ENCODE measurements at places on chromosomes 13 and 19. TPM values are rescaled to one million over a fixed set of nuclear protein-coding genes. Genes with fewer than 3 reads are reported as not detected.
A peak's percentile ranks its signal among the peaks of the same experiment; 100 is the strongest.

GRCh38 chr13:42364613-42365000 is 92.7 kb downstream of the AKAP11 start:
- H3K4me3 ChIP-seq: no peak overlapping the region
- H3K36me3 ChIP-seq: no peaks in the 10 kb centered on the region
- no peaks in the 10 kb centered on the region for H3K27me3 ChIP-seq
- H3K4me1 ChIP-seq: no peaks in the 10 kb centered on the region
- no peak for DNase-seq
- H3K27ac ChIP-seq: no peak overlapping the region

- no peak overlapping the region for H3K27ac ChIP-seq
- peak; percentile 54 for DNase-seq
- H3K4me1 ChIP-seq: no peaks in the 10 kb centered on the region
- no peak overlapping the region for H3K4me3 ChIP-seq
- no peaks in the 10 kb centered on the region for H3K27me3 ChIP-seq
Observed at GRCh38 chr19:47863514-47863936, 4.5 kb downstream of the TPRX2 start.

GRCh38 chr13:98706446-98707110 is 45.9 kb downstream of the SLC15A1 start:
- H3K27me3 ChIP-seq: no peaks in the 10 kb centered on the region
- no peaks in the 10 kb centered on the region for H3K4me1 ChIP-seq
- no peaks in the 10 kb centered on the region for H3K36me3 ChIP-seq
- no peak overlapping the region for H3K4me3 ChIP-seq
- no peak for DNase-seq

DNA sequence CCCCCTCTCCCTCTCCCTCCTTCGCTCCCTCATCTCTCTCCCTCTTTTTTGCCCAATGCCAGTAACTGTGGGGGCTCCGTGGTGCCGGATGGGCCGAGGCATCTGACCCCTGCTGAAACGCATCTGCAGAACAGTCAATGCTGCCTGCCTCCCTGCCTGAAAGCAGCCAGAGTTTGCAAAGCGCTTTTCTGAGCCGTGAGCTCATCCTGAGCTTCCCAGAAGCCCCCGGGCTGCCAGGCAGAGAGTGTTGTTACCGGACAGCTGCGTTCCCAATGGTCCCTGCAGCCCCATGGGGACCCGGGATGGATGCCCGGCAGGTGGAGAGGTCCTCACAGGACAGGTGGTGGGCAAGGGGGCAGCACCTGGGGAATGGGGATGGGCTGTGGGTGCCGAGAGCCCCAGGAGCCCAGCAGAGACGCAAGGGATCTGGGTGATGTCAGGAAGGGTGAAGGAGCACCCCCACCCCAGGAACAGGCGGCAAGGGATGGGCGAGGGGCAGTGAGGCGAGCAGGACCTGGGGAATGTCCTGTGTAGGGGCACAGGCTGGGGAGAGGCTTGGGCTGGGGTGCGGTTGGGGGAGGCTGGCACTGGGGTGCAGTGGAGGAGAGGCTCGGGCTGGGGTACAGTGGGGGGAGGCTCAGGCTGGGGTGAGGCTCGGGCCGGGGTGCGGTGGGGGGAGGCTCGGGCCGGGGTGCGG is 33.0 kb downstream of the GPX4 start:
- H3K4me1 ChIP-seq: peaks cover 11% of the 10 kb centered on the region
- peak overlapping the region; percentile 12 for H3K27ac ChIP-seq
- no peak for DNase-seq
- H3K36me3 ChIP-seq: no peaks in the 10 kb centered on the region

DNA sequence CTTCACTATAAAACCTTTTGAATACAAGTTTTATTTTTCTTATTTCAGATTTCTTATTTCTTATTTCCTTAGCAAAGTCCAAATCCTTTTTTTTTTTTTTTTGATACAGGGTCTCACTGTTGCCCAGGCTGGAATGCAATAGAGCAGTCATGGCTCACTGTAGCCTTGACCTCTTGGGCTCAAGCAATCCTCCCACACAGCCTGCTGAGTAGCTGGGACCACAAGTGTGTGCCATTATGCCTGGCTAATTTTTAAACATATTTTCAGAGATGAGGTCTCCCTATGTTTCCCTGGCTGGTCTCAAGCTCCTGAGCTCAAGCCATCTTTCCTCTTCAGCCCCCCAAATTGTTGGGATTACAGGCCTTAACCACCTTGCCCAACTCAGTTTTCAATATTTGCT is 334.3 kb downstream of the DLEU7 start:
- no peaks in the 10 kb centered on the region for H3K4me1 ChIP-seq
- H3K27ac ChIP-seq: no peak overlapping the region
- no peaks in the 10 kb centered on the region for H3K36me3 ChIP-seq
- H3K27me3 ChIP-seq: no peaks in the 10 kb centered on the region
- H3K4me3 ChIP-seq: no peak overlapping the region
- DNase-seq: no peak

GRCh38 chr13:77184455-77184854 is 142.4 kb downstream of the MYCBP2 start:
- DNase-seq: no peak
- no peaks in the 10 kb centered on the region for H3K4me1 ChIP-seq
- no peak overlapping the region for H3K4me3 ChIP-seq
- H3K36me3 ChIP-seq: no peaks in the 10 kb centered on the region
- no peak overlapping the region for H3K27ac ChIP-seq

- no peaks in the 10 kb centered on the region for H3K4me1 ChIP-seq
- H3K4me3 ChIP-seq: no peak overlapping the region
- no peaks in the 10 kb centered on the region for H3K27me3 ChIP-seq
- H3K36me3 ChIP-seq: no peaks in the 10 kb centered on the region
- no peak overlapping the region for H3K27ac ChIP-seq
Observed at GRCh38 chr19:4609878-4610511, 29.3 kb upstream of the TNFAIP8L1 start.

- peak overlapping the region; percentile 80 for H3K27ac ChIP-seq
- H3K4me3 ChIP-seq: peak overlapping the region; percentile 3
- H3K4me1 ChIP-seq: peaks cover 3% of the 10 kb centered on the region
Observed at GRCh38 chr13:33537026-33537425, 251.5 kb upstream of the STARD13 start.

DNA sequence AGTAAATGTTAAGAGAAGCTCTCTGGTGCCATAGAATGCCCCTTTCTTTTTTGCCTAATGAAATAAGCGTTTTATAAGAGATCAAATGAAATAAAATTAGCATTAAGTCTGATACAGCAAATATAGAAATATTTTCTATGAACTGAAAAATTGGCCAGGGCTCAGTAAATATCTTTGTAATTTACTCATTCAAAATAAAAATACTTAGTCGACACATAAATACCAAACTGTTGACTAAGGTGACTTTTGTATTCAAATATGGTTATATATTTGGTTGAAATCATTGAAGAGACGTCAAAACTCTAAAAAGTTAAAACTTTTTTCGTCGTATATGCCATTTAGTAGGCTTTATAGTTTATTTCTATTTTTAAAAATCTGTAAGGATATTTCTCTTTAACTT is 25.6 kb downstream of the IPO5 start:
- H3K36me3 ChIP-seq: no peaks in the 10 kb centered on the region
- H3K27me3 ChIP-seq: no peaks in the 10 kb centered on the region
- DNase-seq: no peak
- no peak overlapping the region for H3K4me3 ChIP-seq
- no peak overlapping the region for H3K27ac ChIP-seq
- H3K4me1 ChIP-seq: no peaks in the 10 kb centered on the region

- H3K36me3 ChIP-seq: no peaks in the 10 kb centered on the region
- no peaks in the 10 kb centered on the region for H3K4me1 ChIP-seq
- no peak overlapping the region for H3K4me3 ChIP-seq
- H3K27ac ChIP-seq: no peak overlapping the region
Observed at GRCh38 chr13:91652404-91653301, 254.2 kb downstream of the GPC5 start.

GRCh38 chr19:17855280-17856152 is 4.2 kb upstream of the RPL18A start:
- no peaks in the 10 kb centered on the region for H3K27me3 ChIP-seq
- H3K4me1 ChIP-seq: peaks cover under 1% of the 10 kb centered on the region
- H3K27ac ChIP-seq: no peak overlapping the region
- DNase-seq: peak; percentile 76
- H3K36me3 ChIP-seq: no peaks in the 10 kb centered on the region

GRCh38 chr13:105365021-105365550 is 1170.4 kb downstream of the EFNB2 start:
- no peak for DNase-seq
- H3K27ac ChIP-seq: no peak overlapping the region
- no peak overlapping the region for H3K4me3 ChIP-seq
- H3K4me1 ChIP-seq: no peaks in the 10 kb centered on the region

GRCh38 chr13:73189362-73189761 is 130.6 kb downstream of the KLF5 start:
- H3K4me3 ChIP-seq: no peak overlapping the region
- peak; percentile 56 for DNase-seq
- H3K27ac ChIP-seq: no peak overlapping the region
- no peaks in the 10 kb centered on the region for H3K36me3 ChIP-seq
- no peaks in the 10 kb centered on the region for H3K27me3 ChIP-seq

DNA sequence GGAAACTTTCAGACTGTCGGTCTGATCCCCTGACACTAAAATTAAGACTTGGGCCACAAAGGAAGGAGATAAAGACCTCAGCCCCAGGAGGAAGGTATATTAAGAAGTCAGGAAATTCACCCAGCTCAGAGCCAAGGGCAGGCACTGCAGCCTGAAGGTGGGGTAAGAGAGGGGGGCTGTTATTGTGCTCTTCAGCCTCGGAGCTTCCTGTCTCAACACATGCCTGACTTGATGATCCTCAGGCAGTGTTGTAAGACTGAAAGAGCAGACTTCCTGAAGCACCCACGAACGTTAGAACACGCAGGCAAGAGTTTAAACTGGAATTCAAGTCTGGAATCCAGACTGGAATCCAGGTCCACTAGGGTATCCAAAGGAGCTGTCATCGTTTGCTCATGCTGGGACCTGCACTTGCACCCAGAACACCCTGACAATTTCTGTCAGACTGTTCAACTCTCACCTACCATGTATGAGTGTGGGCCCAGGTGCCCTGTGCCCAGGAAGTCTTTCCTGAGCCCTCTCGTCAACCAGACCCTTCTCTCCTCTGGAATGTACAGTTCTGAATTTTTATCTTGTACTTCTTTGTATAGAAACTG is 10.7 kb upstream of the FLT1 start:
- no peak overlapping the region for H3K4me3 ChIP-seq
- DNase-seq: no peak
- H3K36me3 ChIP-seq: no peaks in the 10 kb centered on the region
- H3K4me1 ChIP-seq: no peaks in the 10 kb centered on the region

GRCh38 chr19:38917921-38918491 is 6.0 kb upstream of the CCER2 start:
- H3K36me3 ChIP-seq: no peaks in the 10 kb centered on the region
- H3K27me3 ChIP-seq: no peaks in the 10 kb centered on the region
- H3K4me1 ChIP-seq: no peaks in the 10 kb centered on the region
- DNase-seq: no peak
- no peak overlapping the region for H3K4me3 ChIP-seq

DNA sequence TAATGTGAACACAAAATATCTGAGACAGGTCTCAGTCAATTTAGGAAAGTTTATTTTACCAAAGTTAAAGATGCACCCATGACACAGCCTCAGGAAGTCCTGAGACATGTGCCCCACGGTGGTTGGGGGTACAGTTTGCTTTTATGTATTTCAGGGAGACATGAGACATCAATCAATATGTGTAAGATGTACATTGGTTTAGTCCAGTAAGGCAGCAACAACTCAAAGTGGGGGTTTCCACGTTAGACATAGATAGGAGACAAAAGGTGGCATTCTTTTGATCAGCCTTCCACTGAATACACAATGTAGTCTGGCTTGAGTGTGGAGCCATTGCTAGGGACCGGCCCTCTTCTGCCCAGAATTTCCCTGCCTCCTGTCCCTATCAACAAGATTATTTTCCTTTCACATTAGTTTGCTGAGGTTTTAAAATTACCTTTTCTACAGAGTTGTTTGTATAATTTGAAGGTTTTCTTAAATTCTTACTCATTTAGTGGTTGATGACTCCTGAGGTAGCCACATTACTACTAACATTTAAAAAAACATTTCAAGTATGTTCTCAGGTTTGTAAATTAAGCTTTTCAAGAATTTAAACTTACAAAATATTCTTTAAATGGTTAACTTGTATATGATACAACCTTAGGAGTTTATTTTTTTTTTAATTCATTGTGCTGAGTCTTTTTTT is 33.2 kb downstream of the RNASEH2B start:
- DNase-seq: no peak
- H3K27me3 ChIP-seq: no peaks in the 10 kb centered on the region
- H3K36me3 ChIP-seq: no peaks in the 10 kb centered on the region
- no peak overlapping the region for H3K4me3 ChIP-seq
- no peak overlapping the region for H3K27ac ChIP-seq
- no peaks in the 10 kb centered on the region for H3K4me1 ChIP-seq

- no peaks in the 10 kb centered on the region for H3K4me1 ChIP-seq
- H3K27me3 ChIP-seq: no peaks in the 10 kb centered on the region
- H3K27ac ChIP-seq: peak overlapping the region; percentile 82
- DNase-seq: no peak
Observed at GRCh38 chr13:42272804-42273175, 838 bp downstream of the AKAP11 start.

DNA sequence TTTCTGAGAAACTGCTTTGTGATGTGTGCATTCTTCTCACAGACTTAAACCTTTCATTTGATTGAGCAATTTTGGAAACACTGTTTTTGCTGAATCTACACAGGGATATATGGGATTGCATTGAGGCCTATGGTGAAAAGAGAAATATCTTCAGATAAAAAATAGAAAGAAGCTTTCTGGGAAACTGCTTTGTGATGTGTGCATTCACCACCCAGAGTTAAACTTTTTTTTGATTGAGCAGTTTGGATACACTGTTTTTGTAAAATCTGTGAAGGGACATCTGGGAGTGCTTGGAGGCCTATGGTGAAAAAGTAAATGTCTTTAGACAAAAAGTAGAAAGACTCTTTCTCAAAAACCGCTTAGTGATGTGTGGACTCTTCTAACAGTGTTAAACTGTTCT is 1683.8 kb downstream of the UQCRFS1 start:
- no peak overlapping the region for H3K27ac ChIP-seq
- no peaks in the 10 kb centered on the region for H3K4me1 ChIP-seq
- no peak for DNase-seq

GRCh38 chr13:49812812-49813211 is 20.3 kb upstream of the KPNA3 start:
- no peak overlapping the region for H3K27ac ChIP-seq
- no peak overlapping the region for H3K4me3 ChIP-seq

PTPRS gene
- total RNA-seq: 221 TPM

NXNL1 gene
- total RNA-seq: not detected

CEACAM7 gene
- not detected for total RNA-seq

ZNF560 gene
- total RNA-seq: 5.9 TPM

SUPT5H gene
- 79.8 TPM for total RNA-seq

MIA gene
- 2.7 TPM for total RNA-seq

Data from prostate gland (tissue), 2 donors.